ENCODE measurements at places on chromosomes 1 and 21.

DNA sequence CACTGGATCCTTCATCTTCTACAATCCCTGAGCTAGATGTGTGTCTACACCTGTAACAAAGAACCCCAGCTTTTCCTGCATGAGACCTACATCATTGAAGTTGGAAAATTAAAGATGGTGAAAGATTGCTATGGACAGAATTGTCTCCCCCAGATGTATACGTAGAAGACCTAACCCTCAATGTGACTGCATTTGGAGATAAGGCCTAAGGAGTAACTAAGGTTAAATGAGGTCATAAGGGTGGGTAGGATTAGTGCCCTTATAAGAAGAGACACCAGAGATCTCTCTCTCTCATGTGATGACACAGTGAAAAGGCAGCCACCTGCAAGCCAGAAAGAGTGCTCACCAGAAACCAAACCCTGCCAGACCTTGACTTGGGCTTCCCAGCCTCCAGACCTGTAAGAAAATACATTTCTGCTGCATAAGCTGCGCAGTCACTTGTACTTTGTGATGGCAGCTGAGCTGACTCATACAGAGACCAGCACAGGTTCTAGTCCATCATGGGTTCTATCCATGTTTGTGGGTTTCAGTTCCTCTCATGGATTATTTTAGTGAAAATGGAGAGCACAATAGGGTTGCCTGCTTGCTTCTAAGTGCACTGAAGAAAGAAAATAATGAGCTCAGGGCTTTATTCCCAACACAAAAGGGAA lies 180.8 kb downstream of the TPR start:
- no peak for DNase-seq

DNA sequence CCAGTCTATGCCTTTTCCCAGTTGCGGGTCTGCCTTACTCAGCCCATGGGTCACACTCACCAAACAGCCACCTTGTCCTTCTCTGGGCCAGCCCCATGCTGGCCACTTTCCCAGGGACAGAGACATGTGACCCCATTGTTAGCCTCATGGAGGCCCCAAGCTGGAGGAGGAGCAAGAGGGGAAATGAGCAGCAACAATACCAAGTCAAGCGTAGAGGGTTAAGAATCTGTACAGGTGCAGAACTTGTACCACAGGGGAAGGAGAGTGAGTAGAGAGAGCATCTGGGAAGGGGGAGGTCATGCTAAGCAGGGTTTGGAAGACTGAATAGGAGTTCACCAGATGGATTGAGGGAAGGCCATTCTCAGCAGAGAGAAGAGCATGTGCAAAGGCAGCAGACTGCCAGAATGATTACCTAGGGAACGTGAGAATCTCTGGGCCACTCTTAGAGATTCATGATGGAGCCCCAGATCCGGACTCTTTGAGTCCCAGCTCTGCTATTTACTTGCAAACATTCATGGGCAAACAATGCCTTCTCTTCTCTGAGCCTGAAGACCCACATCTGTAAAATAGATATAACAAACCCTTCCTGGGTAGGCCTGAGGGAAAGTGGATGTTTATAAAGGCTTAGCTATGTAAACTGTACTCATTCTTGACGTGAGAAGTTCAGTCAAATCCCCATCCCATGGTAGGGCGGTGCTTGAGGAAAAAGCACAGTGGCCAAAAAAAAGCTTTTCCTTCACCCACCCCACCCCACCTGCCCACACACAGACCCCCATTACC lies 2.8 kb upstream of the SLC2A1 start:
- no peak for DNase-seq

GRCh38 chr1:4585216-4585615 lies 69.2 kb upstream of the AJAP1 start:
- no peak for DNase-seq

- DNase-seq = no peak
Observed at GRCh38 chr1:41698916-41699860, 214.7 kb upstream of the EDN2 start.

GRCh38 chr1:174225499-174226204 lies 66.3 kb downstream of the RABGAP1L start:
- DNase-seq = no peak

DNA sequence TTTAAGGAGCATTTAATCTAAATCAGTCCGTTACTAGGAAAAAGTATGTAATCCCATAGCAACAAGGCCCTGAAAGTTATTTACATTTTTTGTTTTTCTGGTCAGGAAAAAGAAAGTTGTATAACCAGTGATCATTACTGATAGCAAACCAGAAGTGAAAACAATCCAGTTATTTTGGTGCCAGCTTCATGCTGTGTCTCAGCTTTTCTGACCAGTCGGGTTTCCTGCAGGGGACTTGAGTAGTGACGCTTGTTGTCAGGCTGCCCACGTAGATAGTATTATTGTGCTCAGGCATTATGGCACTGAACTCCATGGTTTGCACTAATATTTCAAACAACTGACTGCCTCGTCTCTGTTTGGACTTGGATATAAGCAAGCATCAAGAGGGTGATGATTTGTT lies 55.2 kb downstream of the SASS6 start:
- peak; percentile 13 for DNase-seq

- no peak for DNase-seq
Observed at GRCh38 chr1:191022856-191023255, 545.2 kb upstream of the BRINP3 start.

DNA sequence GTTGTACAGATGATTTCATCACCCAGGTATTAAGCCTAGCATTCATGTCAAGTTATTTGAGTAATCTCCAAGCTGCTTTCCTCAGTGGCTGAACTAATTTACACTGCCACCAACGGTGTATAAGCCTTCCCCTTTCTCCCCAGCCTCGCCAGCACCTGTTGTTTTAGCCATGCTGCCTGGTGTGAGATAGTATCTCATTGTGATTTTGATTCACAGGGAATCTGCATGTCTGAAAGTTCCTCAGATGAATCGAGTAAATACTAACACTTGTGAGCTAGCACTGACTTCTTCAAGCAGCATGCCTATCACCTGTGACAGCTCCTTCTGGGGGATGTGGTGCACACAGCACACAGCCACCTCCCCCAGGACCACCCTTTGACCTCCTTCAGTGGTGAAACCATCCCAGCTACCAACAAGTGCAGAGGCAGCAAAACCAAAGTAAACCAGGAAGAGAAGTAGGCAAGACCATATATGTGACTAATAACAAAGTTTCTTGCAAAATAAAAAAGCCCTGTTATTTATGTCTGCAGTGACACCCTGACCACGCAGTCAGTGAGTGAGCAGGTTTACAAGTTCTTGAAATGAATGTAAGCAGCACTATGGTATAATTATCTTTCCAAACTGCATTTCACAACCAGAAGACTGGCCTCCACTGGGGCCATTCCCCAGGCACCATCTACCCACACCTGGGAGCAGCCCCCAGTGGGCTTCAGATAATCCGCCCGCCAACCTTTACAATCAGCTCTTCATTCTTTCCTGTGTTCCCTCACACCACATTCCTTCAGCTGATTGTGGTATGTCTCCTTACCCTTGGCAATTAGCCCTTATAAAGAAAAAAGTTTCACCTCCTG lies 173.8 kb downstream of the ETS2 start:
- DNase-seq = no peak

DNA sequence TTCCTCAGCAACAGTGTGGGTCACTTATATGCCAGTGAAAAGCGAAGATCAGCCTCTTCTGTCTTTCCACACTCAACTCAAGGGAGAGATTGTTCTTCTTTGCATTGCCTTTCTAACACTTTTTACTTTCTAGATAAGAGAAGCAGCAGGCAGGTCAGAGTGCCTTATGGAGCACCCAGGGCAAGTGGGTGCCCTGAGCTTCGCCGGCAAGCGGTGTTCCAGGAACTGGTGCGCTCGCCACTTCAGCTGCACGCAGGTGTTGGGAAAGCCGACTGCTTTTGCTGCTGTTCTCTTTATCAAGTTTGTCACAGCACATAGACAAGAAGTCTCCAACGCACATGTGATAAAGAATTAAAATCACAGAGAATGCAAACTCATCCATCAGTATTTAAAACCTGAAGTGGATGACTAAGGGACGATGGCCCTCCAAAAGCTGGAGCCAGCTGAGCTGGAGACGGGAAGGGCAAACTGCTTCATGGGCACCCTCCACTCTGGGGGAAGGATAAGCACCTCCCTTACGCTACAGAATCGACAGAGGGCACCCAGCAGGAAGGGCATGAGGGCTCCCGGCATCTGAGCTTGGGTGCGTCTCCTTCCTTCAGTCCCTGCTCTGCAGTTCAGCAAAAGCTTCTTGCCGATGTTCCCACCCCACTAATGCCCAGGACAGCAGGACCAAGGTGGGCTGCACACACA lies 20.7 kb downstream of the UBE2G2 start:
- DNase-seq = no peak

DNA sequence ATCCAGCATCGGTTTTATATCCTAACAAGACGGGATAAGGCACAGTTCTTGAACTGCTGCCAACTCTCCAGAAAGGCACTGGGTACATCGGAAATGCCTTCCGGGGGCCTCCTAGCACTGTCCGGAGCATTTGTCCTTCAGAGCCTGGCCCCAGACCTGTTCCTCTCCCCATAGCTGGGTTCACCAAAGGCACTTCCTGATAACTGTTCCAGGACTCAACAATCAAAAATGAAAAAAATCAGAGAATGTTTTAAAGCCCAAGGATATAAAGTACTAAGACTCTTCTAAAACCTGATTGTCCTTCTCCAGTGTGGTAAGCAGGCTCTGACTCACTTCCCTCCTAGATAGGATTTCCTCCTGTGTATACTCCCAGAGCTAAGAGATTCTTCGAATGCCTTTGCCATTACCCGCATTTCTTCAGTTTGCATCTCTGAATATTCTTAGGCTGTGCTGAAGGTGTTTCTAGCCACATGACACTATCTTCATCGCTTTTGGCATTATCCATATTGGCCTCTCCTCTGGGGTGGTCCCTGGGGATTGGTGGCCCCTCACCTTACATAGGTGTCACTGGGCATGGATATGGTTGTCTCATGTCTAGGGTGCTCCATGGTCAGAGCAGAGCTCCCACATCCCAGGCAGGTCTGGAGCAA lies 112.9 kb downstream of the ZBTB18 start:
- DNase-seq = peak; percentile 24

DNA sequence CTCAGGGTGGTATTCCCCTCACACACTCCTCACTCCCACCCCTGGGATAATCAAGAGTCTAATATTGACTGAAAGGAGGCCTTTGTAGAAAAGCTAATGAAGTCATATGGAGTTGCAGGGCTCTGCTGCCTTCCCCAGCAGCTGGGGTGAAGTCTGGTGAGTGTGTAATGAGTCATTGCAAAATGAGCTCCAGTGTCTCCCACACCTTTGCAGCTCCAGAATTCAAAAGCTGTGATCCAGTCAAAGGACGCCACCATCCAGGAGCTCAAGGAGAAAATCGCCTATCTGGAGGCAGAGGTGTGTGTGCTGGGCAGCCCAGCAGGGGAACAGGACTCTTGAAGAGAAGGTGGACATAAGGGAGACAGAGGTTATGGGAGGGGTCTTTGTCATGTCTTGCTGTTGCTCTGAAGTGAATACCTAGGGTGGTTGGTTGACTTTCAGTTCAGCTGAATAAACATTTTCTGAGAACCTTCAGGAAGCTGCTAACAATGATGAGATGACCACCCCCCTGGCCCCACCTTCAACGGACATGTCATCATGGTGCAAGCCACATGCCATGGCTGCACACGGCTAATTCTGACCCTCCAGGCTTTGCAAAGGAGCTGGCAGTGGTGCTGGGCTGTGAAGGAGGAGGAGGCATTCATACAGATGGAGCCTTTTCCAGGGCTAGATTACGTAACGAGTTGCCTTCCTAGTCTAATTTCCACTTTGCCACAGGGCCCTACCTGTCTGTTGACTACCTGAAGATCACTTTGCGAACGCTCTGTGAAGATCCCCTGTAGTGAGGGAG lies 32.2 kb upstream of the SNX27 start:
- DNase-seq = no peak

DNA sequence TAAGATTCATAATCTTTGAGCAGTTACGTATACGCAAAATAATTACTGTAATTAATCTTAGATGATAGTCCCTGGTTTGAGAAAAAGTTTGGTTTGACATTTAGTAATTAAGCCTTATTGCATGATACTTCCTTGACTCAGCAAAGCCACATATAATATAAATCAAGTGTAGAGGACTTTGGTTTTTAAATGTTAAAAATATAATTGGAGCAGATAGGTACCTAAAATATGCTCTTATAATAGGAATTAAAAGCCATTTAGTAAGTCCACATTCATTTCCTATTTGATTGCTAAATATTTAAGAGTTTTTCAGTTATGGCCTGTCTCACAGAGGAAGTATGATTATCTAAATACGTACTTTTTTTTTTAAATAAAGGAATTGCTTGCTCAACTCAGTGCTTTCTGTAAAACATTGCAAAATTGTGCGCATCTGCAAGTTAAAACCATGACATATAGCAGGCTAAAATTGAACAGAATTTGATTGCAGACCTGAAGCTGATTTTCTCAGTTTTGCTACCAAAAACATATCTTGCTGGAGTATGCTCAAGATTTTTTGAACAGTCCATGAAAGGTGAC lies 20.4 kb downstream of the RPE65 start:
- no peak for DNase-seq

DNA sequence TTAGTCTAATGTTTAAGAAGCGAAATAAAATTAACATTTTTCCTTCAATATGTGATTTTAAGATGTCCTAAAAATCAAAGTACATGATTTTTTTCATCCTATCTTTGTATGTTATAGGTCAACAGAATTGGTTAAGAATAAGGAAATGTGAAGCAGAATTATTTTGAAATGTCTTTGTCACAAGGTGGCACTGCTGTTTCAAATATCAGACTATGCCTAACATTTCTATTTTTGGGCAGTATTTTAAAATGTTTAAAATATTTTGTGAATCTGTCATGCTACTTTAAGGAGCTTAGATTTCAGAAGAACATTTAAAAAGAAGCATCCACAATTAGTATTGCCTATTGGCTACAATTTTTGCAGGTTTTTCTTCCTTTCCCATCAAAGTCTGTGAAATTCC lies 38.7 kb downstream of the AMY1C start:
- no peak for DNase-seq

DNA sequence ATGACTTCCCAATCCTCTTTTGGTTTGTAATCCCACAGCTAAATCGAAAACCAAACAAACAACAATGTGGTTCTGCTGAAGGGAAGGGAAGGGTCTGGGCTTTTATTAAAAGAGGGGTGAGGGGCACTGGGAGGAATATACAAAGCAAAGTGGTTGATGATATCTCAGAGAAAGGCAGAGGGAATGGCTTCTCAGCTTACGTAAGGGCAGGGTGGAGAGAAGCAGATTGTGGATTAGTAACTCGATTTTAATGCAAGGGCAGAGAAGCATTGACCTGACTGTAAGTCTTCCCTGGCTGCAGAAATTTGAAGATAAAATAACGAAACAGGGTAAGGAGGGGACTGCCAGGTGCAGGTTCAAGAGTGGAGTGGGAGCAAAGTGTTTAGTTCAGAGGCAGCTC lies 438.2 kb upstream of the LRRC7 start:
- DNase-seq = no peak

GRCh38 chr1:192803501-192803900 lies 5.3 kb upstream of the RGS2 start:
- DNase-seq = no peak

Data from T47D (cell line).